ENCODE measurements at places on chromosomes 1 and 21.

- DNase-seq = no peak
These were observed 3.9 kb upstream of the CLCA1 start for GRCh38 chr1:86464819-86465218.

DNA sequence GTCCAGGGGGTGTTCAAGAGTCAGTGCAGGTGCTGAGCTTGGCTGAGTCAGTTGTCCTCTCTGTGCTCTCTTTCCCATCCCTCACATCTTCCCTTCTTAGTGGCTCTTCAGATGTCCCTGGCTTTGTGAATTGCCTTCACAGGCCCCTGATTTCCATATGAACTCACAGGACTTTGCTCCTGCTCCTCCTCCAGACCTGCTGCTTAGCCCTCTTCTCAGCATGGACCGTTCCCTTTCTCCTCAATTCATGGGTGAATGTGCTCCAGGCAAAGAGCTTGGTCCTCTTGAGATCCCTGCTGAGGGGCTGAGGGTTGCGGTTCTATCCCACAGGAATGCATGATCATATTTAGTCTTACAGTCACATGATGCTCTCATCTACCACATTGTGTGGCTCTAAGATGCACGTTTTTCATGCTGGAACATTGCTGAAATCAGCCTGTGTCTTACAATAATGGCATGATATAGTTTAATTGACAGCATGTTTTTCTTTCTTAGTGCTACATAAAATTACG, 30.5 kb downstream of the CACNA1E start:
- no peak for DNase-seq

GRCh38 chr1:36922593-36923426, 111.5 kb downstream of the GRIK3 start:
- no peak for DNase-seq

- DNase-seq = no peak
These were observed 1.8 kb downstream of the WDR77 start for GRCh38 chr1:111446967-111447892.

- DNase-seq = no peak
These were observed 17.3 kb downstream of the TLR5 start for GRCh38 chr1:223125766-223126165.

DNA sequence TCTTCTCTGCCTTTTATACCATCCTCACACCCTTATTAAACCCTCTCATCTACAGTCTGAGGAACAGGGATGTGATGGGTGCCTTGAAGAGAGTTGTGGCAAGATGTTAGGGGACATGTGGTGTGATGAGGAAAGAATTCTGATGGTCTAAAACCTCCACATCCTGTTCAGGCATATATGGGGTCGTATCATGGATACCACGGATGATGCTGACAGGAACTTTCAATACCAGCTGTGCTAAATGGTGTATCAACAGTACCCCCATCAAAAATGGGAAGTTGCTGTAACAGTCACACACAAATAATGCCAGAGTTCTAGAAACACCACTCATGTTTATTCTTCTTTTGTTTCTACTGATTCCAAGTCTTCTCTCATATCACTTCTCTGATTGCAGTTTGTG, 12.9 kb downstream of the OR2T6 start:
- DNase-seq = no peak
